Stimulated activated CD8-positive, alpha-beta memory T cell treated with anti-CD3 and anti-CD28 coated beads, Interleukin-4, amount 100 ng/mL, for 48 hours (primary cell): ENCODE measurements at places on chromosomes 12 and 14.

DNA sequence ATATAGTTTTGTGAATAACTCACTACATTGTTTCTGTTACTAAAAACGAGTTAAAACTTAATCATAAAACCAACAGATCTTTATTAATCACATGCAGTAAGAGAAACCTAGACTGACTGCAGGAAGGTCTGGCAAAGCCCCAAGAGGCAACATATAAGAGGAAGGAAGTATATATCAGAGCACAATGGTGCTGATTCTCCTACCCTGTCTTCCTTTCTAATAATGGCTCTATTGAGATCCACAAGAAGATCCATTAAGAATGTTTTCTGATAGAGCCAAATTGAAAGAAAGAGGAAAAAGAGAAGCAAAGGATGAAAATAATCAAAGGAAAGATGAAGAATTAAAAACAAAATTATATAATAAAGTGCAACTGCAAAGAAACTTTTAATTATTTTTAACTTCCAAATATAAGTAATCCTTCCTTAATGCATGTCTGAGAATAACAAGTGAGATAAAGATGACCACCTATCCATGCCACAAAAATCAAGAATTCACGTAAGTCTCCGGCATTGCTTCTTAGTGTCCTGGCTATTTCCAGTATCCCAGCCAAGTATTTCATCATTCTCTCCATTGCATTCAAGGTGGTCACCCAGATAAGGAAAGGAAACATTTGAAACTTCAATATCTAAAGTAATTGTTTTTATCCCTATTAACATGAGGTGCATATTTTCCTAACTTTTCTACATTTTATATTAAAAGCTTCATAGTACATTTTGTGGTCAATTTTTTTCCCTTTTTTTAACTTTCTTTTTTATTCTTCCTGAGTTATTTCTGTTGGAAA, 62.2 kb downstream of the SOX5 start:
- DNase-seq = no peak

DNA sequence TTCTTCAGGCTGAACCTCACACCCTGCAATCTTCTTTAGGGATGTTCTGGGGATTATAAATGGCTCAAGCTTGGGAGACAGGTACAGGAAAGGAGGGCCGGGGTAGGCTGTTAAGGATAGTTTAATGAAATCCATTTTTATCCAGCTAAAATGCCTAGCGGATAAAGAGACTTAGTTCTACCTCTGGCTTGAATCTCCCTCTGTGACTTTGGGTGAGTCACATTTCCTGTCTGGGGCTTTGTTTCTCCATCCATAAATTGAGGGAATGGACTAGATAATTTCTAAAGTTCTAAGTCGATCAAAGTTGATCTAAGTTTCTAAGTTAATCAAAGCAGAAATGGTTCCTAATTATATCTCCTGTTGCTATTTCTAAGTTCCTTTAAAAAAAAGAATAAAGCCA, 319.6 kb upstream of the E2F7 start:
- DNase-seq = no peak

DNA sequence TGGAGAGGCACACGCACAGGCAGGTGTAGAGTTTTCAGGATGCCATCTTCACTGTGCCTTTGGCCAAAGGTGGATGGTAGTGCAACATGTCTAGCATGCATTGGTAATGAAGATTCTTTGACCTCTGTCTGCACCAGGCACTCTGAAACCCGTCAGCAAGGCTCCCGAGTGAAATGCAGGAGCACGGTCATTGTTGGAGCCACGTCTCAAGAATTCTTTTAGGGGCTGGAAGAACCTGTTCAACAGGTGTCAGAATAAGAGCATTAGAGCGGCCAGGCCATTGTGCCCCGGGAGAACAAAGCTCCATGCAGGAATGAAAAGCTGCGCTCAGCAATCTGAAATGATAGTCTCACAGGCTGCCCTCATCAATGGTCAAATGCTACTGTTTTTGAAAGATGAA, 40.2 kb upstream of the DICER1 start:
- no peak for DNase-seq

GRCh38 chr12:65414526-65414925, 136.0 kb downstream of the MSRB3 start:
- DNase-seq = no peak

DNA sequence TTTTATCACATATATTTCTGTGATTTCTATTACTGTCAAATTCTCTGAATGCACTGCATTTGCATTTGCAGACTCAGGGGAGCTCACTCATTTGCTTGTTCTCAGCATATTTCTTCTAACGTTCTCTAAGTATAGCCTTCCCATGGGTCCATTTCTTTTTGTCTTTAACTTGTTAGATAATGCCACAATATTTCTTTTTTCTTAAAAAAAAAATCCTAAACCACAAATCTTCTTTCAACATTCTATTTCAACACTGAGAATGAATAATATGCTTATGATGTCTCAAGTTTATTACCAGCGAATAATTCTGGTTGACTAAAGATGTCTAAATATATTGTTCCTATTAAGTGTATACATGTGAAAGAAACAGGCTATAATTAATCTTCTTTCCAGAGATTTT, 200.2 kb downstream of the ANO6 start:
- DNase-seq = no peak

GRCh38 chr12:66072566-66072965, 58.0 kb downstream of the LLPH start:
- DNase-seq = no peak

DNA sequence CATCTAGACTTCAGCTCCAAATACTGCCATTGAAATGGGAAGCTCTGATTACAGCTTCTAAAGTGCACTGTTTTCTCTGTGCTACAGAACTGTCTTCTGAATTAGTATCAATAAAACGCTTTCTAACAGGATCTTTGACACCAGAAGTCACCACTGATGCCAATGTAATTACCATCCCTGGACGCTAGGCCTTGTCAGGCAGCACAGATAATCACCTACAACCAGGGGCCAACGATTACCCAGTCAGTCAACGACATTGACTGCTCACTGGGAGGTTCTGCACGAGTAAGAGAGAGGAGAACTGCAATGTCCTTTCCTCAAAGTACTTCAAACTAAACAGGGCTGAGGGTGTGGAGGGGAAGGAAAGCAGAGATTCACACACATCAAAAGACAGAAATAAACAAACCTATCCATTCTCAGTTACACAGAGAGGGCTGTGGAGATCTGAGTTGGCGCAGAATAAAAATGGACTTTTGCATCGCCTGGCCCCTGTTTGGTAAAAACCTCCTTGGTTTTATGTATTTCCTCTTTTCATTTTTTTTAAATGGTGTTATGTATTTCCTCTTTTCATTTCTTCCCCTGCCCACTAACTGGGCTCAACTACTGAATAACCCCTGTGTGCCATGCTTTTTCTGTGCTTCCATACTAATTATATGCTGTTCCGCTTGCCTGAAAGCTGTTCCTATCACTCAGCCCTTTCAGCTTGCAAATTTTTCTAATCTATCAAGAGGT, 492.2 kb downstream of the APAF1 start:
- DNase-seq = no peak

DNA sequence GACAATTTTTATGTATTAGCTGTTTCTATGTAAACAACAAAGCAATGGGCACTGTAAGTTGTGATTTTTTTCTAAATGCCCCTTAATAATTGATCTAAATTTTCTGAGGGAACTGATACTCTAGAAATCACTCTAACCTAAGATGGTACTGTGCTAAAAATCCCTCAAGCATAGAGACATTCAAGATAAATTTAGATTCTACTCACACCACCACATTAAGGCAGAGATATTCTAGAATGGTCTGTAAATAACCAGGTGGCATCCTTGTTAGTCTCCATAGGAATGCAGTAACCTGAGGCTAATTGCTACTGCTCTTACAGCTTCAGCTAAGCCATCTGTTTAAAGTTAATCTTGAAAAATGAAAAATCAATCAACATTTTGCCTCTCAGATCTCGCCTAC, 87.3 kb downstream of the SLC41A2 start:
- no peak for DNase-seq

GRCh38 chr12:78566456-78566855, 298.1 kb upstream of the SYT1 start:
- no peak for DNase-seq

DNA sequence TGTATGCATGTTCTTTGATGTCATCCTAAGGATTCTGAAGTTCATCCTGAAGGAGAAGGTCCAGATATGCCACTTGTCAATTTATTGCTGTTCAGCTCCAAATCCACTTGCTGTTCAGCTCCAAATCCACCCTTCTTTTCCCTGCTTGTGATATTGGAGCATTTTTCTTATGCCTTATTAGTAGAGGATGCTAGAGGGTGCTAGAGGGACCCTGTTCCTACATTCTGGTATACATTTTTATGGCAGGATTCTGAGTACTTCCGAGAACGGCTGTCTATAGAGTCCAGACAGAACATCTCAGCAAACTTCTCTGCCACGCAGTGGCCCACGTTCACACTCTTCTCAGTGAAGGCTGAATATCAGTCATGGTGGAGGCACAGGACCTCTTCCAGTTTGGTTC, 406.7 kb downstream of the NOVA1 start:
- DNase-seq = no peak

- no peak for DNase-seq
Measured at GRCh38 chr14:101562659-101563351, 1.5 kb downstream of the DIO3 start.

DNA sequence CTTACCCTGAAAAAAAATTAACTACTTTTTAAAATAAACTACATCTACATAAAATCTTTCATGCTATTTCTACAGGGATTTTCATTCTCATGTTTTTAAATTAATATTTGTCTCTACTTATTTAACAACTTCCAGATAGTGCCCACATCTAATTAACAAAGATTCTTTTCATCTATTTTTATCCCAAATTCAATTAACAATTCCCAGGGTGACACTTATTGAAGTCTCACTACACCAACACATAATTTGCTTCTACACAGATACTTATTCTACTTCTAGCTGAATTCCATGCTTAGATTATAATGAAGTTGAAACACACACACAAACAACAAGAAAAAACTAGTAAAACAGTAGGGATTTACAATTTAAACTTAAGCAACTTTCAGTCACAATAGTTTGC, 336.6 kb downstream of the ACSS3 start:
- DNase-seq = no peak

- no peak for DNase-seq
Measured at GRCh38 chr14:59507752-59508103, 23.4 kb downstream of the JKAMP start.

- DNase-seq = no peak
Measured at GRCh38 chr12:114013575-114014345, 47.6 kb upstream of the RBM19 start.

DNA sequence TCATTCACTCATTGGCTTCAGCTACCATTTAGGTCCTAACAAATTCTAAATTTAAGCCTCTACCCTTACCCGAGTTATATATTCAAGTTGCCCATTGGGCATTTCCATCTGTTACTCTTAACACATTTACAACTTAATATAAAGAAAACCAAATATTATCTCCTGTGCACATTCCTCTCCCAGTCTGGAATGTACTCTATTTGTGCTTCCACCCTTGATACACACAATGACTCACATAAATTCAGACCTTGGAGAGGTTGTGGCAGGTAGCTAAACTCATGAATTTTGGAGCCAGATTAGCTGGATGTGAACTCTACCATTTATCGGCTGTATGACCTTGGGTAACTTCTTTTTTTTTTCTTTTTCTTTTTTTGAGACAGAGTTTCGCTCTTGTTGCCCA, 51.1 kb downstream of the BRMS1L start:
- DNase-seq = no peak

GRCh38 chr12:132642846-132643835, 24.6 kb downstream of the P2RX2 start:
- no peak for DNase-seq

DNA sequence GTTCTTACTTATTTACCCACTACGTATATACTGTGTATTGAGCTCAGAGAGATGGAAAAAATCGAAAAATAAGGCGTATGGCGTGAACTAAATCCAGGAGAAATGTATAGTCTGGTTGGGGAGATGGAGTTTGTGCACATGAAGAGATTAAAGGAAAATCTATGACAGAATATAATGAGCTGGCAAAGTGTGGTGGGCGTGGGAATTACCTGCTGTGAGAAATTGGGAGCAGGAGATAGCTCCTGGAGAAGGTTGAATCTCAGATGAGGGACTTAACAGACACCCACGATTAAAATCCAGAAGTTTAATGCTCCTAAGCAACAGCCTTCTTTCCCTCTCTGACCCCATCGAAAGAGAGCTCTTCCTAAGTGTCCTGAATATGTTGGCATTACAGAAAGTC, 224.2 kb upstream of the FKBP4 start:
- no peak for DNase-seq

- DNase-seq = no peak
Measured at GRCh38 chr14:32820181-32820580, 118.5 kb upstream of the NPAS3 start.

DNA sequence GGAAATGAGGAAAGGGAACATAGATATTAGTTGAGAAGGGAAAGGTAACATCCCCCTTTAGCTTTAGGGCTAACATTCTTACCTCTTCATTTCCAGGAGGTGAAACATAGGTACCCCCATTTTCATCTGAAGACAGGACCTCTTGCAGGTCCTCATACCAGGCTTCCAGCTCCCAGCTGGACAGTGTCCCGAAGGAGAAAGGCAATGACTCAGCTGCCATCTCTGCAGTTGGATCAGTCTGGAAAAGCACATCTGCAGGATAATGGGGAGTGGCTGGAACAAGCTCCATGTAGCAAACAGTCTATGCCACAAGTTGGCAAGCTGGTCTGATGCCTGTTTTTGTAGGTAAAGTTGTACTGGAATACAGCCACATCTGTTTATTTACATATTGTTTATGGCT, 3.1 kb downstream of the DDIT3 start:
- DNase-seq = no peak

GRCh38 chr12:29039013-29039412, 110.1 kb upstream of the FAR2 start:
- DNase-seq = no peak

DNA sequence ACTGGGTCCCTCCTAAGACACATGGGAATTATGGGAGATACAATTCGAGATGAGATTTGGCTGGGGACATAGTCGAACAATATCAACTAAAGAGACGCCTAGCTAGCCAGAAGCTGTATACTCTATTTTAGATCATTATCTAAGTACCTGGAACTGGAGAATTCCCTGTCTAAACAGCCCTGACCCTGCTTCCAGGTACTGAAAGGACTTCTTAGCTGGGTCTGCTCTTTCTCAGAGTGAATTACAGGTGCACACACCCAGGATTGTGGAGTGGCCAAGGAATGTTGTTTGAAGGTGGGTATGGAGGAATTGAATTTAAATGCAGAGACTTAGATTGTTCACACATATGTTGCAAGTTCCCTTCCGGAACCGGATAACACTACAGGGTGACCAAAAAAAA, 733.0 kb downstream of the RPS29 start:
- no peak for DNase-seq

DNA sequence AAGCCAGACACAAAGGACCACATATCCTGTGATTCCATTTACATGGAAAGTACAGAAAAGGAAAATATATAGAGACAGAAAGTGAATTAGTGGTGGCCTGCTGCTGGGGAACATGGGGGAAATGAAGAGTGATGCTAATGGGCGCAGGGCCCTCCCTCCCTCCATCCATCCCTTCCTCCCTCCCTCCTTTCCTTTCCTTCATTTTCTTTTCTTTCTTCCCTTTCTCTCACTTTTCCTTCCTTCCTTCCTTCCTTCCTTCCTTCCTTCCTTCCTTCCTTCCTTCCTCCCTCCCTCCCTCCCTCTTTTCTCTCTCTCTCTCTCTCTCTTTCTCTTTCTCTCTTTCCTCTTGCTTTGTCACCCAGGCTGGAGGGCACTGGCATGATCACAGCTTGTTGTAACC, 37.3 kb downstream of the ARL6IP4 start:
- DNase-seq = no peak

GRCh38 chr12:53105256-53105655, 2.0 kb downstream of the SOAT2 start:
- DNase-seq = no peak

GRCh38 chr14:57811998-57812546, 53.8 kb downstream of the SLC35F4 start:
- no peak for DNase-seq

- DNase-seq = peak; percentile 86
Measured at GRCh38 chr12:47808050-47808449, 11.7 kb downstream of the HDAC7 start.
